Psoas muscle (tissue), 8 donors: ENCODE measurements at places on chromosomes 3 and 15.
A peak's percentile ranks its signal among the peaks of the same experiment; 100 is the strongest.

DNA sequence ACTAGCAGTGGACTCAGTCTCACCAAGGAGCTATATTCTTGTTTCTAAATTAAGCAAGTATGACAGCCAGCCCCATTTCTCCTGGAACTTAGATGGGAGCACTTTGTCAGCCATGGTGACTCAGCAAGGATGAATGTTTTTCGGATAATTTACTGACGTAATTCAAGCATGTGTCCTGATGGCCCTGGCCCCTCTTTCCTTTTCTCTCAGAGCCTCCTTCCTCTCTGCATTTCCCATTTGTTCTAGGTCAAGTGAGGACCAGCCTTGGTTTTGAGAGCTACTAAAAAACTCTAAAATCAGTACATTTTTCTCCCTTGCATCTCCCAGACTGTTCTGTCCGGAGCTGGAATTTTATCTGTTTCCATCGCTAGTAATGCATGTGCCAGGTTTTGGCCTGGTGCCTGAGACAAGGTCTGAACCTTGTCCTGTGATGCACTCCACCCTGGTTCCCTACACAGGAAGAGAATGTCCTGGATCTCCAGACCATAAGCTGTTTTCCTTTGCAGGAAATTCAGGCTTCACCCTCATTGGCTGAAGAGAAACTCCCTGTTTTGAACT is 256.6 kb upstream of the ROPN1 start:
- DNase-seq: peak; percentile 54

DNA sequence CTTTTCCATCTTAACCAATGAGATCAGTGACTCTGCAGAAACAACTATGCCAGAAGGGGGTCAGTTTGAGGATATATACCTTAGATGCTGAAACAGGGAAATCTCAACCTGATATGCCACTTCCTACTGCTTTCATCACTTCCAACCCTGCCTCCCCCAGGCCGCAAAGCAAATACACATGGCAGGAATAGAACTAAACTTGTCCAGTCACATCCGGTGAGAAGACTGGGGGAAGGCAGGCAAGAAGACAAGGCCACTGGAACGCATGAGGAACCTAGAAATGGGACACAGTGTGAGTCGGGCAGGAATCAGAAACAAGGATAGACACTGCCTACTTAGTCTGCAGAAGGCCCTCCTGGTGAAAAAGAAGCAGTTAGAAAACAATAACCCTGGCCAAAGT is 90.6 kb downstream of the MYO5A start:
- DNase-seq: no peak

DNA sequence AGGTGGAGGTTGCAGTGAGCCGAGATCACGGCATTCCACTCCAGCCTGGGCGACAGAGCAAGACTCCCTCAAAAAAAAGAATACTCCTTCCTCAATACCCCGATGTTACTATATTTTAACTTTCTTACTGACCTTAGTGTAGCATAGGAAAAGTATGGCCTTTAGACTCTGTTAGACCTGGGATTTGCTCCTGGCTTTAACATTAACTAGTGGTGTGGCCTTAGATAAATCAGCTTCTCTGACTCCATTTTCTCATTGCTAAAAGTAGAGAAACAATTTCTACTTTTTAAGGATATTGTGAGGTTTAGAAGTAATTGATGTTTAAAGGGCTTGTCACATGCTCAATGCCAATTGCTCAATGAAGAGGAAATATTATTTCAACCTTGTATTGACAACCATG is 7.6 kb upstream of the IL1RAP start:
- DNase-seq: no peak

DNA sequence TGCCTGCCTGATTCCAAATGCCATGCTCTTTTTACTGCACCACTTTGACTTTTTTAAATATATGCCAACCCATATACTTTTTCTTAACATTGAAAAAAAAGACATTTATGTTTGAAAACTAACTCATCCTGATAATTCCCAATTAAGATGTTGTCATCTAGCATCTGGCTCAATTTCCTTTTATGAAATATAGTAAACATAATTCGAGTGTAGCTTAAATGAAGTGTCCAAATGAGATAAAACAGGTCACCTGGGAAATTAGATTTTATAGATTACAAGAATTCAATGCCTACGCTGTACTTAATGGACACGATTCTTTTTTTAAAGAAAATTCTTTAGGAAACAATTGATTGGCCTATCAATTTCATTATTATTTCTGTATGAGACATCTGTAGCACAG is 2.8 kb downstream of the MDFIC2 start:
- no peak for DNase-seq

GRCh38 chr3:69011096-69011730 is 2.3 kb downstream of the EOGT start:
- no peak for DNase-seq

GRCh38 chr3:27353221-27353620 is 16.0 kb downstream of the NEK10 start:
- DNase-seq: no peak

- no peak for DNase-seq
These were observed 27.1 kb upstream of the PIK3CB start for GRCh38 chr3:138861798-138862197.

- peak; percentile 25 for DNase-seq
These were observed 56.0 kb upstream of the DYNC1LI1 start for GRCh38 chr3:32626631-32627030.

- DNase-seq: no peak
These were observed 43.8 kb downstream of the SPATA16 start for GRCh38 chr3:173096994-173097785.
